ENCODE measurements at places on chromosomes 2 and 18. TPM values are rescaled to one million over a fixed set of nuclear protein-coding genes. Genes with fewer than 3 reads are reported as not detected.

The ASAP2 gene
- polyA plus RNA-seq = 53.4 TPM

GRCh38 chr2:208033701-208034502 is 8.6 kb upstream of the PLEKHM3 start:
- no peak for DNase-seq

The NTSR2 gene
- not detected for polyA plus RNA-seq

DNA sequence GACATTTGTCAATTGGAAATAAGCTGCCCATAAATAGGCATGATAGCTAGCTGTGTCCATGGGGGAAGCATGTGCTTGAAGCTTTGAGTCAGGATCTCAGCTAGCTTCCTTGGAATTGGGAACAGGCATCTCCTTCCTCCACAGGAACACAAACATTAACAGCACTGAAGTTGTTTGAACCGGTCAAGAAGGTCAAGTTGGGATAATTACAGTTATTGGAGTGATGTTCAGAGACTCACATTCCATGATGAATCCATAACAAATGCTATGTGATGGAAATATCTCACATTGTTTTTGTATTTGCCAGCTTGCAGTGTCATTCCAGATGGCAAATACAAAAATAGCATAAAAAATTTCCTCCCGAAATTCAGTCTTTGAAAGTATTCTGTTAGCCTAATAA is 347.6 kb upstream of the SMIM21 start:
- DNase-seq = no peak

DNA sequence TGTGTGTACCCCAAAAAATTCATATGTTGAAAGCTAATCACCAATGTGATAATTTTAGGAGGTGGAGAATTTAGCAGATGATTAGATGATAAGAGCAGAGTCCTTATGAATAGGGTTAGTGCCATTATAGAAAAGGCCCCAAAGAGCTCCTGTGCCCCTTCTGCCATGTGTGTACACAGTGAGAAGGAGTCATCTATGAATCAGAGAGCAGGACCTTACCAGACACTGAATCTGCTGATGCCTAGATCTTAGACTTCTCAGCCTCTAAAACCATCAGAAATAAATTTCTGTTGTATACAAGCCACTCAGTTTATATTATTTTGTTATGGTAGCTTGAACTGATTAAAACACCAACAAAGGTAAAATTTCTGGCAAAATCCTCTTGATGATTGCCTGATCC is 560.0 kb upstream of the CDH2 start:
- no peak for DNase-seq

GRCh38 chr2:21175895-21176646 is 52.3 kb downstream of the TDRD15 start:
- peak; percentile 17 for DNase-seq

GRCh38 chr2:10659898-10660568 is 29.7 kb downstream of the NOL10 start:
- DNase-seq = peak; percentile 39

DNA sequence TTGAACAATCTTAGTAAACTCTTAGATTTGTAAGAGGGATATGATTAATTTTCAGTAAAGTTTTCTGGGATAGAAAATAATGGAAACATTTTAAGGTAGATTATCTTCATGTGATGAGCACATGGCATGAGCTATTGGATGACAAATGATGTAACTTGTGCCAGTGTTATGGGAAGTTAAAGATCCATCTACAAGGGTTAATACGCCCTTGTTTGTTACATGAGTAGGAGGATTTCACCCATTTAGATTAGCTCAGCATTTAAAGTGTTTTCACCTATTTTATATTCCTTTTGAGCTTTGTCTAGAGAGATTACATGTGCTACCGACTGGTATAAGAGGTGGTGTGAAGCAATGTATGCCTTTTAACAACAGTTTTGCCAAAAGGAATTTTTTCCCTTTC is 5.6 kb downstream of the CLIP4 start:
- DNase-seq = no peak

The CACNB4 gene
- 13.3 TPM for polyA plus RNA-seq

- no peak for DNase-seq
Observed at GRCh38 chr2:100741880-100742276, 78.1 kb upstream of the NPAS2 start.
